ENCODE measurements at places on chromosomes 12 and 14.

GRCh38 chr14:53596853-53597525 is 359.6 kb downstream of the BMP4 start:
- no peak for DNase-seq

GRCh38 chr14:103015426-103015825 is 41.9 kb downstream of the CDC42BPB start:
- no peak for DNase-seq

DNA sequence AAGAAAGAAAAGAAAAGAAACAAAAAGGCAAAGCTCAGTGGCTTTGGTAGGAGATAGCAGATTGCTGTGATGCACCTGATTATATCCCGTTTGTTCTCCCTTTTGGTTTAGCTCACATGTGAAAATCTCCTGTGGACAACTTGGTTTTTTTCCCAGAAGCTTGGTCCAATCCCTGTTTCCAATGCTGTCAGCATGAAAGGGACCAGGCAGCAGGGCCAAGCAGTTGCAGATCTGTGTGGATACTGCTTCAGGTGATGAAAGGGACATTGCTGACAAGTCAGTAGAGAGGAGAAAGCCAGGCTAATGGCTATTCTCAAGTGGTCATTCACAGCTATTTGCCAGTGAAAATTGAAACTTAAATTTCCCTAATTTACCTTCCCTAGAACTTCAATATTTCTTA is 18.8 kb upstream of the SLCO1A2 start:
- no peak for DNase-seq

- DNase-seq: no peak
These were observed 8.8 kb downstream of the DHRS2 start for GRCh38 chr14:23644919-23645336.

DNA sequence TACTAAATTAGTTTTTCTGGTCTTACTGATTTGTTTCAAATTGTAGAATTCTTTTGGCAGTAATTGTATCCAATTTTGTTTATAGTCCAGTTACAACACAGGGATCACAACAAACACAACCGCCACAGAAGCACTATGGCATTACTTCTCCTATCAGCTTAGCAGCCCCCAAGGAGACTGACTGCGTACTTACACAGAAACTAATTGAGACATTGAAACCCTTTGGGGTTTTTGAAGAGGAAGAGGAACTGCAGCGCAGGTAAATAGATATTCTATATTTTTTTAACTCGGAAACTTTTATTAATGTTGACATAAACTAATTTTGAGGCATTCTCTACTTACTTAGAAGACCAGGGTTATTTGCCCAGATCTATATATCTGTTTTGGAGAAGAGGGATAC is 17.8 kb downstream of the PAPOLA start:
- no peak for DNase-seq

DNA sequence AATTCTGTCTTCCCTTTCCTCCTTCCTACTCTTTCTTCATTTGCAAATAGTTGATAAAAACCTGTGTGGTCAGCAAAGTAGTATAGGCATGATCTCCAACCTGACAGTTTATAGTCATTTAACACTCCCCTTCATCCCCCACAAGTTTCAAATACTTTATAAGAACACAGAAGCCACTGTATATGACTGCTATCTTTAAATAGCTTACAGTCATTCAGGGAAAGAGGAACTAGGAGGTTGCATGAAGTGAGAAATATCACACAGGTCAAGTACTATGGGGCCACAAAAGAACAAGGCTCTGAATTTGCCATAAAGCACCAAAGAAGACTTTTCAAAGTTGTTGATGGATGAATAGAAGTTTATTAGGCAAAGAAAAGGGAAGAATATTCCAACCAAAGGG is 431.3 kb downstream of the NPAS3 start:
- no peak for DNase-seq

- no peak for DNase-seq
These were observed 193.9 kb downstream of the PHETA1 start for GRCh38 chr12:111174961-111175345.

GRCh38 chr12:2431810-2432209 is 363.0 kb upstream of the FKBP4 start:
- no peak for DNase-seq

Data from lower leg skin (tissue), 4 donors.